ENCODE measurements at places on chromosomes 4 and X.

DNA sequence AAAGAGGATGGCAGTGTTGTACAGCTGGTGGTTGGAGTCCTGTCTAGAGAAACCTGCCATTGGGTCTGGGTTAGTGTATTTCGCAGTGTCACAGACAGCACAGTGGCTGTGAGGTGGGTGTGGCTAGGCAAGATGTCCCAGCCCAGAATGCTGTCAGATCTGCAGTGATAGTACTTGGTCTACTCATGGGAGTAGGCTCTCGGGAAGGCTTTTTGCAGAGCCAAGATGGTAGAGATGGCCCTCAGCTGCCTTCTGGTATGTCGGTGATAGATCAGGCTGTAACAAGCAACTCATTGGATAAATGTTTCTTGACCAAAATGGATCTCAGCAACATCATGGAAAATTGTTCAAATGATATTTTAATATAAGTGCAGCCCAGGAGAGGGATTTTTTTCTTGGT, 84.3 kb upstream of the WDR1 start:
- no peak for DNase-seq

DNA sequence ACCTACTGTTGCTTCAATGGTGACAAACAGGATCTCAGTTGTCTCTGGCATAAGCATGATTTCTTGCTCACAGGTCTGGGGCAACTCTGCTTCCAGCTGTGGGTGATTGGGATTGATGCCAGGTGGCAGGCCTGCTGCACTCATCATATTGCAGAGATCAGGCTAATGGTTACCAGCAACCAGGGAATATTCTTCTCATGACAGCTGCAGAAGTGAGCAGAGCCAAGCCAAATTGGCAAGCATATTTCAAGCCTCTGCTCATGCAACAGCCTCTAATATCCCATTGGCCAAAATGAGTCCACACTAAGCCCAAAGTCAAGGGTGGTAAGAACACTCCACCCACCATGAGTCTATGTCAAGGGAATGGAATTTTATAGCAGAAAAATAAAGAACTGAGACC, 26.7 kb upstream of the TBC1D19 start:
- DNase-seq = no peak

GRCh38 chr4:184950117-184950830, 68.0 kb upstream of the HELT start:
- DNase-seq = no peak

DNA sequence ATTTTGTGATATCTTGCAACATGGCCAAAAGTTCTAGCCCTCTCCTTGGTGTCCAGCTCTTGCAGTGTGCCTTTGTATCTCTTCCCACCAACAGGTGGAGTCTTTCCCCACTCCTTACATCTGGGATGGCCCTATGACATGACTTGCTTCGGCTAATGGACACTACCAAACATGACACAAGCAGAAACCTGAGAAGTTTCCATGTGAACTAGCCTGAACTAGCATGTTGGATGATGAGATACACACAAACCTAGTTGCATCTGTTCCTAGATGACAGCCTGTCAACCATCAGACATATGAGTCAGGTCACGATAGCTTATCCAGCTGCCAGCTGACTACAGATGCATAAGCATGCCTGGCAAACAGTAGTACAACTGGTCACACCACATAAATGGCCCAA, 207.5 kb upstream of the FTHL17 start:
- no peak for DNase-seq

GRCh38 chr4:153510252-153511001, 44.3 kb downstream of the TMEM131L start:
- DNase-seq = no peak

DNA sequence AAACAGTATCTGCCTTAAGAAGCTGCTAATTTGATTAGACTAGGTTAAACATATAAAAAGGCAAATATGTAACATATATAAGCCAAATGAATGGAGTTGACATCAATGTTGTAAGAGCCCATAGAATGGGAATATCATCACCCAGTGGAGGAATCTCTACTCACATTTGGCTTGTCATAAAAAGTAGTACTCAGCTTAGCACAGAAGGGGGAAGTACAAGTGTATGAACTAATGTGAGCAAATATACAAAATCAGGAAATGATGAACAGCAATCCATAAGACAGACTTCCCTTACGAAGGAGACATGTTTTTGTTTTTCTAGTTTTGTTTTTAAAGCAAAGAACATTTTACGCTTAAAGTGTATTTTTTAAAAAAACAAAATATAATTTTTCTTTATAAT, 74.9 kb downstream of the MAB21L2 start:
- no peak for DNase-seq

DNA sequence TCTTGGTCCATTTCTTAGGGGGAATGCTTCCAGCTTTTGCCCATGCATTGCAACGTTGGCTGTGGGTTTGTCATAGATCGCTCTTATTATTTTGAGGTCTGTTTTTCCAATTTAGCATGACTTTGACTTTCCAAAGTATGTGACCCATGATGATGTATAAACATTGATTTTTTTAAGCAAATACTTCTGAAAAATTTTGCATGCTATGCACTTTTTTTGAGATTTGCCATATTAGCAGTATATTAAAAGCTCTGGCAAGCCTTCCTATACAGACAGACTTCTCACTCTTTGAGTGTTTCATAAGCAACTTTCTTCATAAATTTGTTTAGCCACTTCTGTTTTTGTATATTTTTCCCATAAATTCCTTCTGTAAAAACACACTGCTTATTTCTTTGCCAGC, 746.4 kb upstream of the LCORL start:
- DNase-seq = no peak

- no peak for DNase-seq
Observed at GRCh38 chr4:8920289-8920965, 48.8 kb upstream of the HMX1 start.

- DNase-seq = no peak
Observed at GRCh38 chr4:84433633-84434222, 65.4 kb downstream of the NKX6-1 start.

DNA sequence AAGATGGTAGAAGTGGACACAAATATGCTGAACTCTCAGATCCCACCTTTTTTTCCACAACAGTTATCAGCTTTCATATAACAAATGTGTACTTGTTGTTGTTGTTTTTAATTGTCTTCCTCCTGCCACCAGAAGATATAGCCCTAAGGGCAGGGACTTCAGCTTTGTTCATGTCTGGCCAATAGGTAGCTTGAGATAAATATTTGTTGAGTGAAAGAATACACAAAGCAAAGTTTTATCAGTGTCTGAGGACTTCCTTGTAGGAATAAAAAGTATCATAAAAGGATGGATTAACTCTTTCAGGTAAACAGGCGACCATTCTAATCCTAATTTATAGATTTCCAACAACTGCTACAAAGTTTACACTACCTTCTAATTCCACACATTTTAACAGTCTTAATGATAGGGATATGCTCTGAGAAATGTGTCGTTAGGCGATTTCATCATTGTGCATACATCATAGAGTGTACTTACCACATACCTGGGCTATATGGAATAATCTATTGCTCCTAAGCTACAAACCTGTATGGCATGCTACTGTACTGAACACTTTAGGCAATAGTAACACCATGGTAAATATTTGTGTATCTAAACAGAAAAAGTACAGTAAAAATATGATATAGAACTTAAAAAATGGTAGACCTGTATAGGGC, 186.1 kb downstream of the ATOH1 start:
- no peak for DNase-seq

- DNase-seq = no peak
Observed at GRCh38 chr4:16194214-16194613, 32.1 kb downstream of the TAPT1 start.

DNA sequence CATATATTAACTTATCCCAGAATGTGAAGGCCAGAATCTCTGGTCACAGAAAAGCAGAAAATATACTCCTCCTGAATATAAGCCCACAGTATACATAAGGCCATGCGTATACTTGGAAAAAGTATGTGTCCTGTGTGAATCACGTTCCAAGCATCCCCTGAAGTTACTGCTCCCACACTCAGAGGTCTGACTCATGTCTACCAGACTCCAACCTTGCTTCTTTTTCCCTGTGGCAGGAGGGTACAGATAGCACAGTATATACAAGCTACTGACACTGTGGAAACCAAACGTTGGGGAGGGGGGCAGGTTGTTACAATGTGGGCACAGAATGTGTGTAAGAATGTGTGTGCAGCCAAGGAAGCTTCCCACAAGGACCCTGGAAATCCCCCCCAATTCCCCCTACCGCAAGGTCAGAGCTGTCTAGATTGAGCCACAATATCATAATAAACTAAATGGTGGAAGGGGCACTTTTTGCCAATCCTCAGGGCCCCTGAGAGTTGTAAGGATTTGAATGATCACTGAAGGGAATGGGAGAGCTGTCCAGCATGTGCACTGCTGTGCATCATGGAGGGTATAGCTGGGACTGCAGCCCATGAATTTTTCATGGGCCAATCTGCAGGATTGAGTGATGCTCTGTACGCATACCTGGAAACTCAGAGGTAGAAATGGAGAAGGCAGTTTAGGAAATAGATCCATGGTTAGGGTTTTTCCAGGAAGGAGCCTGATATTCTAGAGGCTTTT, 7.4 kb upstream of the RELL1 start:
- no peak for DNase-seq

- no peak for DNase-seq
Observed at GRCh38 chr4:102862016-102862415, 6.8 kb upstream of the CISD2 start.

- DNase-seq = no peak
Observed at GRCh38 chr4:38099908-38100407, 139.8 kb downstream of the PTTG2 start.

GRCh38 chr4:110704748-110705439, 82.0 kb upstream of the PITX2 start:
- DNase-seq = no peak

GRCh38 chrX:134653835-134654234, 4.4 kb downstream of the PLAC1 start:
- no peak for DNase-seq

GRCh38 chrX:101108284-101108683, 10.3 kb downstream of the CENPI start:
- DNase-seq = no peak

GRCh38 chr4:6480534-6481088, 8.2 kb upstream of the PPP2R2C start:
- DNase-seq = no peak

DNA sequence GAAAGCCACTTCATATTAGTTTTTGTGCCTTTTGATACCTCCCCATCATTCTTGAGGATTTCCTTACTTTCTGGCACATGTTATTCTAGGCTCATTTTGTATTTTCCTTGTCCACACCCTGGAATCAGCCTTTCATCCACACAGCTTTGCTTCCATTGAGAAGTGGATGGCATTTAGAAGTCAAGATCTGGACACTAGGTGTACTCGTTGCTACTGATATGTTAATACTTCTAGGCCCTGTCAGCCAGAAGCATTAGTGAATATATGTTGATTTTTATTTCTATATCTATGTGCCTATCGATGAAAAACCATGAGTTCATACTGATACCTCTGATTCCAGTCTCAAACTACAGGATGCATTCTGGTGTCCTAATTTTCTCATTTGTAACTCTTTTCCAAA, 73.2 kb downstream of the ARHGAP24 start:
- no peak for DNase-seq

Measured in activated CD4-positive, alpha-beta T cell treated with anti-CD3 and anti-CD28 coated beads for 4 hours (primary cell).